IMR-90 (cell line): ENCODE measurements at places on chromosomes 16 and 17. TPM values are rescaled to one million over a fixed set of nuclear protein-coding genes. Genes with fewer than 3 reads are reported as not detected.

GRCh38 chr16:51276336-51276735 is 125.3 kb upstream of the SALL1 start:
- H3K36me3 ChIP-seq = no peaks in the 10 kb centered on the region
- no peaks in the 10 kb centered on the region for H3K4me1 ChIP-seq
- DNase-seq = no peak
- H3K27ac ChIP-seq = no peak overlapping the region
- peaks cover under 1% of the 10 kb centered on the region; the same call in 1 of the 2 replicates for H3K27me3 ChIP-seq
- no peak overlapping the region for H3K4me3 ChIP-seq

GRCh38 chr17:51152766-51153209 is 571 bp upstream of the NME1 start:
- H3K36me3 ChIP-seq = no peaks in the 10 kb centered on the region; the same call in 1 of the 2 replicates
- H3K27ac ChIP-seq = peak overlapping the region; percentile 20; the same call in 1 of the 2 replicates
- peak; percentile 32 for DNase-seq
- H3K4me3 ChIP-seq = peak overlapping the region; percentile 23; the same call in 1 of the 2 replicates

The TMC7 gene
- total RNA-seq = 0.28 and 0.36 TPM in 2 replicates

The TBC1D26 gene
- not detected in 2 replicates for total RNA-seq

DNA sequence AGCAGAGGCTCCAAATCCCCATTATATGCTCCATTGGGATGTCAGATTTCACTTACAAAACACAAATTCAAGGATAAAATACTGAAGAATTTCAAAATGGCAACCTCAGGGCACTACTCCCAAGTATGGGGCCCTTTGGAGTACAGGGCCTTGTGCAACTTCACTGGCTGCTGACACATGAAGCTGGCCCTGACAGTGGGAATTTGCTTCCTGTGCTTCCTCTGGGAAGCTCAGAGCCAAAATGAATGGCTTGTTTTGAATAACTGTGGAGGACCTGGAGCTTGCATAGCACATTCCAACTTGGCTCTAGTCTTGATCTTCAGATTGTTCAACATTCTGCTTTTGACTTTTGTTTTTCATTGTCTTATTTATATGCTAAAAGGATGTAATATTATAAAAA is 52.3 kb upstream of the HNF1B start:
- no peaks in the 10 kb centered on the region for H3K36me3 ChIP-seq
- H3K4me1 ChIP-seq = peaks cover 7% of the 10 kb centered on the region
- H3K4me3 ChIP-seq = no peak overlapping the region
- H3K27ac ChIP-seq = no peak overlapping the region
- peak; percentile 62 for DNase-seq

DNA sequence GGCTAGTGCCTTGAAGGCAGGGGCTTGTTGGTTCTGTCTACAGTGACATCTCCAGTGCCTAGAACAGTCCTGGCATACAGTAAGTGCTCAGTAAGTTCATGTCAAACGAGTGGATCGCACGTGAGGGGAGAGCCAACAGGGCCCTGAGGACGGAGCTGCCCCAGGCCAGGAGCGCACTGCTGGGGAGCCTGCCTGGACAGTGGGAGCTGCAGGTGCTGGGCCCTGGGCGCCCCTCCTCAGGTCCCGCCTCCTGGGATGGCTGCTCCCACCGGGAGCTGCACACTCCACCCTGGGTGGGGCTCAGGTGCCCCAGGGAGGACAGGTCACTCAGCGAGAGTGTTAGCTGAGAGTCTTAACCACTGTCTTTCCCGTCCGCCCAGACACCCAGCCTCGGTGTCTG is 1.8 kb downstream of the EVPL start:
- no peak for DNase-seq
- no peak overlapping the region for H3K27ac ChIP-seq
- H3K36me3 ChIP-seq = no peaks in the 10 kb centered on the region
- no peak overlapping the region for H3K4me3 ChIP-seq
- H3K27me3 ChIP-seq = peaks cover 6% of the 10 kb centered on the region; the same call in 1 of the 2 replicates
- H3K4me1 ChIP-seq = peaks cover 2% of the 10 kb centered on the region; the same call in 1 of the 2 replicates

The GCGR gene
- not detected in 2 replicates for total RNA-seq

- no peaks in the 10 kb centered on the region for H3K36me3 ChIP-seq
- H3K4me3 ChIP-seq = no peak overlapping the region
- H3K4me1 ChIP-seq = no peaks in the 10 kb centered on the region
- no peak for DNase-seq
- peaks cover 6% of the 10 kb centered on the region for H3K27me3 ChIP-seq
Observed at GRCh38 chr16:51267681-51268080, 116.6 kb upstream of the SALL1 start.

GRCh38 chr17:58254803-58255202 is 16.4 kb downstream of the LPO start:
- H3K27me3 ChIP-seq = peaks cover 20% of the 10 kb centered on the region
- H3K36me3 ChIP-seq = no peaks in the 10 kb centered on the region
- no peak overlapping the region for H3K27ac ChIP-seq
- H3K4me3 ChIP-seq = no peak overlapping the region

The FBXL19 gene
- total RNA-seq = 5.0 and 5.8 TPM in 2 replicates

The MT1A gene
- total RNA-seq = 1.9 TPM in 1 of 2 replicates, not detected in the other

DNA sequence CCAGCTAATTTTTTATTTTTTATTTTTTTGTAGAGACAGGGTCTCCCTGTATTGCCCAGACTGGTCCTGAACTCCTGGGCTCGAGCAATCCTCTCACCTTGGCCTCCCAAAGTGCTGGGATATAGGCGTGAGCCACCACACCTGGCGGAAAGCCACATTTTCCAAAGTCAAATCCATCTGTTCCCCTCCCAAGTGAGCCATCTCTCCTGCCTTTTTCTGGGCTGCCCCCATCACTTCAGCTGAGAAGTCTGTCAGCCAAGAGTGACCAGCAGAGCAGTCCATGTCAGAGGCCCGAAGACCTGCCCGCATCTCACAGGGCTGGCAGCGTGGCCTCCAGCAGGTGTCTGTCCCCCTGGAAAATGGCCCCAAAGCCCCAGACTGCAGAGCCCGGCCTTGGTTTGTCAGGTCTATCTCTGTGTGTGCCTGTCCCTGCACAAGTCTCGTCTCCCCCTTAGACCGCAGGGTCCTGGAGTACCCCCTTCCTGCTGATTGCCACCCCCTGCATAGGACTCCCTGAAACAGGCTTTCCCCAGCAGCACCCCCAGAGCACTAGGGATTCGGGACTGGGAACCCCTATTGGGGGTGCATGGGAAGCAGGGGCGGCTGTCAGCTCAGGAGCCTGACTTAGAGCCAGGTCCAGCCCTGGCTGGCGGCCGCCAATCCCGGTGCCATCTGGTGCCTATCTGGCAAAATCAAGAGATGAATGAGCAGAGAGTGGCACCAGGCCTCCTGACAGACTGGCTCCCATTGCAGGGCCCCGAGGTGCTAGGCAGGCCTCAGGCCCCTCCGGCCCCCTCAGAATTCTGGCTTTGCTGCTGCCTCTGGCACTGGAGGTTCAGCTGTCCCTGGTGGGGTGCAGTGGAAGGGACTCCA is 7.8 kb downstream of the TTYH2 start:
- H3K4me1 ChIP-seq = no peaks in the 10 kb centered on the region
- no peaks in the 10 kb centered on the region for H3K36me3 ChIP-seq
- DNase-seq = no peak
- H3K27ac ChIP-seq = no peak overlapping the region
- no peak overlapping the region for H3K4me3 ChIP-seq
- H3K27me3 ChIP-seq = no peaks in the 10 kb centered on the region; the same call in 1 of the 2 replicates

DNA sequence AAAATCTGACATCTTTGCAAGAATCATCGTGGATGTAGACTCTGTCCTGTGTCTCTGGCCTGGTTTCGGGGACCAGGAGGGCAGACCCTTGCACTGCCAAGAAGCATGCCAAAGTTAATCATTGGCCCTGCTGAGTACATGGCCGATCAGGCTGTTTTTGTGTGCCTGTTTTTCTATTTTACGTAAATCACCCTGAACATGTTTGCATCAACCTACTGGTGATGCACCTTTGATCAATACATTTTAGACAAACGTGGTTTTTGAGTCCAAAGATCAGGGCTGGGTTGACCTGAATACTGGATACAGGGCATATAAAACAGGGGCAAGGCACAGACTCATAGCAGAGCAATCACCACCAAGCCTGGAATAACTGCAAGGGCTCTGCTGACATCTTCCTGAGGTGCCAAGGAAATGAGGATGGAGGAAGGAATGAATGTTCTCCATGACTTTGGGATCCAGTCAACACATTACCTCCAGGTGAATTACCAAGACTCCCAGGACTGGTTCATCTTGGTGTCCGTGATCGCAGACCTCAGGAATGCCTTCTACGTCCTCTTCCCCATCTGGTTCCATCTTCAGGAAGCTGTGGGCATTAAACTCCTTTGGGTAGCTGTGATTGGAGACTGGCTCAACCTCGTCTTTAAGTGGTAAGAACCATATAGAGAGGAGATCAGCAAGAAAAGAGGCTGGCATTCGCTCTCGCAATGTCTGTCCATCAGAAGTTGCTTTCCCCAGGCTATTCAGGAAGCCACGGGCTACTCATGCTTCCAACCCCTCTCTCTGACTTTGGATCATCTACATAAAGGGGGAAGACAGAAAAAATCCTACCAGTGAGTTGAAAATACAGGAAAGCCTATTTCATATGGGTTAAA is at the start of gene G6PC1:
G6PC1 (plus strand) TSS at position 340 of the 872 bp plus-strand sequence; CDS start at position 418, 78 bp downstream.
- no peak within 1 kb of the TSS for H3K4me3 ChIP-seq
- H3K27ac ChIP-seq = no peak within 1 kb of the TSS
- H3K4me1 ChIP-seq = no peaks in the 10 kb centered on the region
- no peaks in the 10 kb centered on the region for H3K36me3 ChIP-seq
- peaks cover 31% of the 10 kb centered on the region for H3K27me3 ChIP-seq

GRCh38 chr16:57364143-57364542 is 5.6 kb downstream of the CCL22 start:
- H3K4me3 ChIP-seq = no peak overlapping the region
- peaks cover 62% of the 10 kb centered on the region for H3K27me3 ChIP-seq
- no peak for DNase-seq
- H3K27ac ChIP-seq = no peak overlapping the region

DNA sequence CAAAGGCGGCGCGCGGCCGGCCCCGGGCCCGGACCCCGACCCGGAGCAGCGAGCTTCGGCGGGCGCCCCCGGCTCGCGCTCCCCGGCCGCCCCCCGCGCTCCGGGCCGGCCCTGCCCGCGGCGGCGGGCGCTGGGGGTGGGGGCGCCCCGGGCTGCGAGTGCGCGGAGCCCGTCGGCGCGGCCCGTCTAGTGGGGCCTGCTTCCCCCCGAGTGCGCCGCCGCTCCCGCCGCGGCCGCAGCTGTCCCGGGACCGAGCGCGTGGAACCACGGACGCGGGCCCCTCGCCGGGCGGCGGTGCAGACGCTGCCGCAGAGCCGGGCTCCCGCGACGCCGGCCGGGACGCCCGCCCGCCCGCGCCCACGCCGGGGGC is 308 bp downstream of the ADCY9 start:
- peak overlapping the region; percentile 48 for H3K4me3 ChIP-seq
- no peak for DNase-seq
- H3K27me3 ChIP-seq = no peaks in the 10 kb centered on the region
- H3K4me1 ChIP-seq = peaks cover 21% of the 10 kb centered on the region
- H3K27ac ChIP-seq = no peak overlapping the region

DNA sequence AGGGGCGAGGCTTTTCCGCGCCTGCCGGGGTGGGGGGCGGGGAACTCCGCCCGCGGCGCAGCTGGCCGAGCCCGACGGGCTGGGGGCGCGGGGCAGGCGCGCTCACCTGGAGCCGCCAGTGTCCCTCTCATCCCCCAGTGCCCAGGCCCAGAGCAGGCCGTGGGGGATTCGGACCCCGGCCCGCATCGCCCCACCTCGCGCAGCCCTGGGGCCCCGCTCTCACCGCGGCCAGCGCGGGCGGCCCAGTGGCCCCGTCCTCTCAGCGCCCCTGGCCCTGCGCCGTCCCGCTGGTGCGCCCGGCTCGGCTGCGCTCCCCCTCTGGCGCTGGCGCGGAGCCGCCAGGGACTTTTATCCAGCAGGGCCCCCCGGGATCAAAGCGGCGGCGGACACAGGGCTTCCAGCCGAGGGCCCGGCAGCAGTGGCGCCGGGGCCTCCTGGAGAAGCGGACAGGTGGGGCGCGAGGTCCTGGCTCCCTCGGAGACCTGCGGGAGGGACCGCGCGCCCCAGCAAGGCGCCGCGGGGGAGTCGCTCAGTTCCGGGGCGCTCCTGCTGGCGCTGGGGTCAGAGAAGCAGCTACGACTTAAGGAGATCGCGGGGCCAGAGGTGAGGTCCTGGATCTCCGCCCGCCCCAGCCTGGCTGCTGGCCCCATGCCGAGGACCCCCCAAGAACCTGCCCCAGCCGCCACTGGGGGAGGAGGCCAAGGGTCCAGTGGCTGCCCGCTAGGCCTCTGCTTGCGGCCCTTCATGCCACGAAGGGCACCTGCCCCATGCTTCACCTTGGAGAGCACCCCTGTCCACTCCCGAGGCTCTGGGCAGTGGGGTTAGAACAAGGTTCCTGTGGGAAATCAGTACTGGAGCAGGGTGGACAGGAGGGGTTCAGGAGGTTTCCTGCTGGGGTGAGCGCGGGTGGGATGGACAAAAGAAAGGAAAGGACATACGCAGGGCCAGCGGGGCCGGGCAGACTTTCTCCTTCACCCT is 823 bp upstream of the NOTUM start:
- H3K4me1 ChIP-seq = peaks cover under 1% of the 10 kb centered on the region; the same call in 1 of the 2 replicates
- no peak for DNase-seq
- no peaks in the 10 kb centered on the region for H3K36me3 ChIP-seq
- H3K4me3 ChIP-seq = no peak overlapping the region

The TEKT1 gene
- not detected in 2 replicates for total RNA-seq

GRCh38 chr17:63624531-63624880 is 2.3 kb downstream of the MAP3K3 start:
- no peaks in the 10 kb centered on the region for H3K27me3 ChIP-seq
- no peak for DNase-seq
- H3K36me3 ChIP-seq = no peaks in the 10 kb centered on the region
- no peak overlapping the region for H3K27ac ChIP-seq
